ENCODE measurements at places on chromosomes 4 and X. TPM values are rescaled to one million over a fixed set of nuclear protein-coding genes. Genes with fewer than 3 reads are reported as not detected.

DNA sequence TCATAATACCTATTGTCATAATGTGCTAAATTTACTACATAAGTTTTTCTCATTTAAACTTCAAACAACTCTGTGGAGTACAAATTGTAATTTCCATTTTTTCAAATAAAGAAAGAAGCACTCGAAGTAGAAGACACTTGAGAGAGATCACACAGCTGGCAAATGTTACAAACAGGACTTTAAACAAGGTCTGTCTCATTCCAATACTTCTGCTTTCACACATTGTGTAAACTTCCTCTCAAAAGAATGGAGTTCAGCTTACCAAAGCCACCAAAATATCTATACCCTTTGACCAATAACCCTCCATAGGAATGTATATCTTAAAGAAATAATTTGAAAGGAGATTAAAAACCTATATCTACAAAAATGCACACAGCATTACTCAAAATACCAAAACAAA lies 88.3 kb downstream of the OPHN1 start:
- H3K4me3 ChIP-seq, result no peak overlapping the region
- no peaks in the 10 kb centered on the region for H3K27me3 ChIP-seq
- no peaks in the 10 kb centered on the region for H3K4me1 ChIP-seq

DNA sequence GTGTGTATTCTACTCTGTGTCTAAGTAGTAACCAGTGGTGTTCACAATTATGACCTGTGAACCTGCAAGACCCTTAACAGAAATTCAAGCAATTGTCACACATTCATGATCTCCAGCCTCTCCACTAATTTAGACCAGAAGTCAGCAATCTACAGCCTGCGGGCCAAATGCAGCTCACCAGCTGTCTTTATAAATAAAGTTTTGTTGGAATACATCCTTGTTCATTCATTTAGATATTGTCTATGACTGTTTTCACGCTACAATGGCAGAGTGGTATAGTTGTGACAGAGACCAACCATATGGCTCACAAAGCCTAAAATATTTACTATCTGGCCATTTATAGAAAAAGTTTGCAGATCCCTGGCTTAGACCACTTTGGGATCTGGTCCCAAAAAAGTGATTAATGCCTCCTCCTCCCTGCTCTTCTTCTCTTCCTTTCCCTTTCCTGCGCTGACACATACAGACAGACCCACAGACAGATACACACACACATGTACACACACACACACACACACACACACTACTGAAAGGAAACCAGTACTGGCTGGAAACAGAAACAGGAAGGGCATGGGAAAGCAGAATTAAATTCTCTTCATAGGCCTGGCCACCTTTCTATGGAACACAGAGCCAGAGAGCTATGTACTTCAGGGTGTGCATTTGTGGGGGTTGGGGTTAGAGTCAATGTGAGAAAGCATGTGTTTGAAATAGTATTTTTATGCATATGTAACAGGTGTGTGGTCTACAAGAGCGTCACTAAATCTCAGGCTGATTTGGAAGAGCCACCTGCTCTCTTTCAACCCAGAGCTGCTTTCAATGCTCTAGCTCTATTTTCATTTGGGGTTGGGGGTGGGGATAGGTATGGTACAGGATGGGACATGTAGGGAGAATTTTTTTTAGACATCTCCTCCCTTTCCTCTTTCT lies 49.7 kb upstream of the TMEM164 start:
- DNase-seq, result peak; percentile 12
- no peak overlapping the region for H3K4me3 ChIP-seq

DNA sequence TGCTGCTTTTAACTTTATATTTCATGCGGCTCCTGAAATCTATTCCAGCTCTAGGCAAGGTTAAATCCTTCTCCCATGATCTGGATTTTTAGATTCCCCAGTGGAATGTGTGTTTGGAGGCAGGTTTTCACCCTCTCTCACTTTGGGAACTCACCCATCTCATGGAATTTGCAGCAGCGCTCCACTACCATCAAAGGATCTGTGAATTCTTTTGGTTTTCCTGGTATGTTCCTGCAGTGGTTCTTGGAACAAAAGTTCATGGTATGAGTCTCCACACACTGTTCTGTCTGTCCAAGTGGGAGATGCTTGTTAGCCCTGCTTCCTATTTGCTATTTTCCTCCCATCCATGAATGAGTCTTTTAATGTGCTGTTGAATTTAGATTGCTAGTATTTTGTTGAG lies 14.0 kb downstream of the APOOL start:
- DNase-seq, result no peak
- H3K27ac ChIP-seq, result no peak overlapping the region
- H3K4me3 ChIP-seq, result no peak overlapping the region
- H3K4me1 ChIP-seq, result no peaks in the 10 kb centered on the region
- H3K36me3 ChIP-seq, result no peaks in the 10 kb centered on the region

DNA sequence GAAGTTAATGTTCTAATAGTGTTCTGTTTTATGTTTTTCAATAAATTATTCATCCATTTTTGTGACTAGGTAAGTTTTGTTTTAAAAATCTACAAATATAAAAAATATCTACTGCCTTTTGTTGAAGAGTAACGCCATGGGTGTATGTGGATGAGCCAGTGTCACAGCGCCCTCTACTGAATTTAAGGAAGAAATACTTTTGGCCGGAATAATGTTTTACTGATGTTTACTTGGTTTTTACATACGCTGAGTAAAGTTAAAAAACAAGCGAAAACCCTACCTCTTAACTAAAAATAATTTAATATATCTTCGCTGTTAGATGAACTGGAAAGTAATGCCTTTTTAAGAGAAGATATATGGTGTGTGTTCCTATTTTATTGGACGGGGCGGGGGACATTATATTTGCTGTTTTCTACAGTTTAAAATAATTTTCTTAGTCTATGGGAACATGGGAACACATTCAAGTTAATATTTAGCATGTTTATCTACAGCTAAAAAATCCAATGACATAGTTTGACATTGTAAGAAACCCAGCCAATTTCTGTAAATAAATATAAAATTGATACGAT lies 86.1 kb downstream of the CPE start:
- no peaks in the 10 kb centered on the region for H3K36me3 ChIP-seq
- no peak overlapping the region for H3K4me3 ChIP-seq
- DNase-seq, result no peak
- H3K27ac ChIP-seq, result no peak overlapping the region

GRCh38 chrX:148020329-148020728 lies 39.2 kb downstream of the FMR1NB start:
- H3K27ac ChIP-seq, result no peak overlapping the region
- no peaks in the 10 kb centered on the region for H3K27me3 ChIP-seq
- no peaks in the 10 kb centered on the region for H3K36me3 ChIP-seq
- H3K4me1 ChIP-seq, result no peaks in the 10 kb centered on the region
- H3K4me3 ChIP-seq, result no peak overlapping the region

DNA sequence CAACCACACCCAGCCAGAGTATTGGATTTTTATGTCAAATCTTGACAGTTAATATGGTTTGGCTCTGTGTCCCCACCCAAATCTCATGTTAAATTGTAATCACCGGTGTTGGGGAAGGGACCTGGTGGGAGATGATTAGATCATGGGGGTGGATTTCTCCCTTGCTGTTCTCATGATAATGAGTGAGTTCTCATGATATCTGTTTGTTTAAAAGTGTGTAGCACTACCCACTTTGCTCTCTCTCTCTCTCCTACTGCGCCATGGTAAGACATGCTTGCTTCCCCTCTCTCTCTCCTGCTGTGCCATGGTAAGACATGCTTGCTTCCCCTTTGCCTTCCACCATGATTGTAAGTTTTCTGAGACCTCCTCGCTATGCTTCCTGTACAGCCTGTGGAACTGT lies 86.9 kb upstream of the COX18 start:
- no peaks in the 10 kb centered on the region for H3K4me1 ChIP-seq
- H3K36me3 ChIP-seq, result peaks cover 2% of the 10 kb centered on the region
- no peaks in the 10 kb centered on the region for H3K27me3 ChIP-seq

The NRK gene
- total RNA-seq, result 0.08 TPM

The GYPA gene
- not detected for total RNA-seq

The VCX gene
- total RNA-seq, result 0.23 TPM

Measured in GM12878 (cell line).